ENCODE measurements at places on chromosomes 13 and 19.

DNA sequence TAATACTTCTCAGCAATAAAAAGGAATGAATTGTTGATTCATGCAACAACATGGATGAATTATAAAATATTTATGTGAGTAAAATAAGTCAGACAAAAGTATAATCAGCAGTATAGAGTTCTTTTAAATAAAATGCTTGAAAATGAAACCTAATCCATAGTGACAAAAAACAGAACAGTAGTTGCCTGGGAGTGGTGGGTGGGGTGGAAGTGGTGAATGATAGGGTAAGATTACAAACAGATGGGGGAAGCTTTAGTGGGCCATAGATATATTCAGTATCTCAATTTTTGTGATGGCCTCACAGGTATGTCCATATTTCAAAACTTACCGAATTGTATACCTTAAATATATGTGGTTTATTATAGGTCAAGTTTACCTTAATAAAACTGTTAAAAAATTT, 124.9 kb upstream of the UBL3 start:
- DNase-seq = no peak

DNA sequence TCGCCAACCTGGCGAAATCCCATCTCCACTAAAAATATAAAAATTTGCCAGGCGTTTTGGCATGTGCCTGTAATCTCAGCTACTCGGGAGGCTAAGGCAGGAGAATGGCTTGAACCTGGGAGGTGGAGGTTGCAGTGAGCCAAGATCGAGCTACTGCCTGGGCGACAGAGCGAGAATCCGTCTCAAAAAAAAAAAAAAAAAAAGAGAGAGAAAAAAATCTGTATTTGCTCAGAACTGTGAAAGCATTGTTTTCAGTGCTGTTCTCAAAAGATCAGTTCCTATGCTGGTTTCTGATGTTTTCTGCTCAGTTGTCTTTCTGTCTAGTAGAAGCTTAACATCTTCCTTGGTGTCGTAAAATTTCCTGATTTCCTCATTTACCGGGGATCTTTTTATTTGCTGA, 2.5 kb downstream of the SF3A2 start:
- no peak for DNase-seq

- no peak for DNase-seq
Measured at GRCh38 chr13:108705031-108705430, 75.6 kb downstream of the MYO16 start.

GRCh38 chr13:43329702-43330101, 306.3 kb downstream of the DNAJC15 start:
- DNase-seq = no peak

- no peak for DNase-seq
Measured at GRCh38 chr13:19766591-19766990, 16.2 kb downstream of the PSPC1 start.

- DNase-seq = no peak
Measured at GRCh38 chr13:102487330-102487729, 85.5 kb upstream of the FGF14 start.

GRCh38 chr13:101875717-101876393, 423.4 kb downstream of the ITGBL1 start:
- DNase-seq = peak; percentile 51

DNA sequence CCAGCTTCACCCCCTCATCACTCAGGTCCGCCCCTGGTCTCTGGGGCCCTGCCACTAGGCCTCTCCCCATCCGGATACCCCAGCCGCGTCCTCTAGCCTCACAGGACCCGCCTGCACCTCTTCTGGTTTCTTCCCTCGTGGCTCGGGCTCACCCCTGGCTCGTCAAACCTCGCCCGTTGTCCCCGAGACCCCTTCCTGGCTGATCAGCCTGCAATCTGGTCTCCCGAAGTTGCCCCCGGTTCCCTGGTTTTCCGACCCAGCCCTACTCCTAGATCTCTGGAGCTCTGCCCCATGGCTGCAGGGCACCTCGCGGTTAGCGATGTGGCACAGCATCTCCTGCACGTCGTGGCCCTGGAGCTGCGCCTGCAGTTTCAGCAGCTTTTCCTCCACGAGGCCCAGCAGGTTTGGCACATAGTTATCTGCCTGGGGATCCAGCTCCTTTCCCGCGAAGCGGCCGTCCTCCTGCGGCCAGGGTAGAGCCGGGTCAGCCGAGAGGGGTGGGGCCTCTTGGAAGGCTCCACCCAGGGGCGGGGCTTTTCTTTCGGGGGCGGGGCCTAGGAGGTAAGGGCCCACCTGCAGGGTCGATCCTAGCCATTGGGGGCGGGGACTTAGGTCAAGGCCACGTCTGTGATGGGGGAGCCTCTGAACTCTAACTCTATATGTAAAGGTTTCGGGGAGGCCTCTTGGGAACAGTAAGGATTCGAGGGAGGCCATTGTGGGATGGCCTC, 2.4 kb upstream of the RGL3 start:
- no peak for DNase-seq

All from fibroblast of skin of back (primary cell).